ENCODE measurements at places on chromosomes 5 and 9.

- DNase-seq = no peak
Measured at GRCh38 chr9:17578911-17579793, at the start of gene SH3GL2. TSS of gene SH3GL2 (plus strand) at chr9:17579066.

- DNase-seq = no peak
Measured at GRCh38 chr9:82490019-82490499, 501.5 kb downstream of the SPATA31D1 start.

DNA sequence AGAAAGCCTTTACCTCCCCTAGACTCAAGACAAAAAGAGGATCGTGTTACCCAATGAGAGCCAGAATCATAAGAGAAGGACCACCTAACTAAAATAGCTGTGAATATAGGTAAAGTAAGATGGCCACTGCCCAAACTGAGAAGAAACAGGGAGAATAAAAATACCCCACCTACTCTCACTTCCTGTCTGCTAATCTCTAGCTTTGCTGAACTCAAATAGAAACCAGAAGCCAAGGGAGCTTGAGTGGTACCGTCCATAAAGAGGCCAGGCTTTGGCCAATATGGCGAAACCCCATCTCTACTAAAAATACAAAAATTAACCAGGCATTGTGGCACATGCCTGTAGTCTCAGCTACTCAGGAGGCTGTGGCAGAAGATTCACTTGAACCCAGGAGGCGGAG is 123.0 kb upstream of the FST start:
- DNase-seq = no peak

- DNase-seq = no peak
Measured at GRCh38 chr5:143074414-143074996, 304.3 kb downstream of the ARHGAP26 start.

GRCh38 chr5:36877667-36878391 is 1.3 kb downstream of the NIPBL start:
- no peak for DNase-seq

- DNase-seq = no peak
Measured at GRCh38 chr9:130565792-130566191, 13.6 kb upstream of the FUBP3 start.

Data from GM19239 (cell line).